Bronchial epithelial cell (primary cell): ENCODE measurements at places on chromosomes 13 and 19. TPM values are rescaled to one million over a fixed set of nuclear protein-coding genes. Genes with fewer than 3 reads are reported as not detected.

The CPAMD8 gene
- total RNA-seq: 0.53 and 1.9 TPM in 2 replicates

The CD70 gene
- total RNA-seq: not detected in 2 replicates

The PROZ gene
- total RNA-seq: not detected in 2 replicates

The SIGLEC12 gene
- total RNA-seq: not detected in 2 replicates

The KCNJ14 gene
- total RNA-seq: 1.0 and 1.1 TPM in 2 replicates

The PBX4 gene
- total RNA-seq: 0.53 and 0.64 TPM in 2 replicates

The ZNF506 gene
- total RNA-seq: 9.7 and 12.0 TPM in 2 replicates

The SPTBN4 gene
- total RNA-seq: 0.53 and 1.8 TPM in 2 replicates

DNA sequence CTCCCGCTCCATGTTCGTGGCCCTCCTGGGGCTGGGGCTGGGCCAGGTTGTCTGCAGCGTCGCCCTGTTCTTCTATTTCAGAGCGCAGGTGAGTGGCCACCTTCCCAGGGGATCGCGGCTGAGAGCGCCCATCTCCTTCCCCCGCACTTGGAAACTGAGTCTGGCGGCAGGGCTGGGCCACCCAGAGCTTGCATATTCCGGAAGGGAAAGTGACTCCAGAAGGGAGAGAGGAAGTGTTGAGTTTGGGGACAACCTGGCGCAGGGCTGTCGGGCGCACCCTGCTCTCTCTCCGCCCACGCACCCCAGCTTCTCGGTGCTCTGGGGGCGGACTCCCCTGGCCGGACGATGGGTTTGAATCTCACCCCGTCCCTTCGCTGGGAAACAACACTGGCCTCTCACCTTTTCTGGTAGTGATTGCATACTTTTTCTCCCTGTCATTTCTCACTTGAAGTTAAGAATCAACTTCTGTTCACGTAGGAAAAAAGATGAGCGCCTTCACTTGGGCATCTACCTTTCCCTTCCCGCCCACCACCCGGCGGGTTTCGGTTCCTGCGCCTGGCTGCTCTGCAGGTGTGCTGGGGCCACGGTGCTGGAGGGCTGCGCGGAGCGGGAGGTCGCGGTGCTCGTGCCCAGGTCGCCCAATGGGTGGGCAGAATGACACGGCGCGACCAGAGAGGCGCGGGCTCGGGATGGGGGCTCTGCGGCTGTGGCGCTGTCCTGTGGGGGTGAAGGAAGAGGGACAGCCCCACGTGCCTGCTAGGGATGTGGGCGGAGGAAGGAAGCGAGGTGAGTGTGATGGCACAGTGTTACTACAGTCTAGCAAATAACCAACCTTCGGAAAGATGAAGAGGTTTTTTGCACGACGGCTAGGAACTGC, 721 bp downstream of the TNFSF11 start:
- DNase-seq: peak; percentile 7

DNA sequence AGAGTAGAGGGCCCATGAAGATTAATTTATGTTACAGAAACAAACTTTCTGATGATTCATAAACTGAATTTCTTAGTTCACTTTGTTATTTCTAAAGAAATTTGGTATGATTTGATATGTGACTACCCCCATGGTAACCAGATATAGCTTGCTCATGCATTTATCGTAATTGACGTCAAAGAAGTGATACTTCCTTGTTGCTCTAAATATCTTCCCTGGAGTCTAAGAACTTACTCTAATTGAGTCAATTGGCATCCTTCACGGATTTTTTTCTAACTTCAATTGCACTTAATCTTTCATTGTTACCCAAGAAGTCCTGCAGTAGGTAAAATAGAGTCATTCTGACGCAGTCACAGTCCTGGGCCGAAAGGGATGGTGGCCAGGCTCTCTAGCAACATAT, 240.9 kb downstream of the GPC5 start:
- DNase-seq: no peak

DNA sequence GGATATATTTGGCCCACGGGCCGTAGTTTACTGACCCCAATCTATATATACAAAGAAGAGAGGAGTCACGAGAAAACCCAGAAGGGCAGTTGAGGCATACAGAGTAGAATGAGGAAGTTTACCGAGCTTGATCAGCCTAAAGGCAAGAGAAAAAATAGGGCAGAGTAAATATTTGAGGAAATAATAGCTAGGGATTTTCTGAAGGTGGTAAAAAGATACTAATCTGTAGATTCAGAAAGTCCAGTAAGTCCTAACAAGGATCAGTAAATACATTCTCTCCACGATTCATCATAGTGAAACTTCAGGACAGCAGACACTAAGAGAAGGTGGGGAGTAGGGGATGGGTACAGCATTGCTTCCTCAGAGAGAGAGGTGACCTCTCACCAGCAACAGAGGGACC, 248.1 kb downstream of the ATP8A2 start:
- DNase-seq: no peak

DNA sequence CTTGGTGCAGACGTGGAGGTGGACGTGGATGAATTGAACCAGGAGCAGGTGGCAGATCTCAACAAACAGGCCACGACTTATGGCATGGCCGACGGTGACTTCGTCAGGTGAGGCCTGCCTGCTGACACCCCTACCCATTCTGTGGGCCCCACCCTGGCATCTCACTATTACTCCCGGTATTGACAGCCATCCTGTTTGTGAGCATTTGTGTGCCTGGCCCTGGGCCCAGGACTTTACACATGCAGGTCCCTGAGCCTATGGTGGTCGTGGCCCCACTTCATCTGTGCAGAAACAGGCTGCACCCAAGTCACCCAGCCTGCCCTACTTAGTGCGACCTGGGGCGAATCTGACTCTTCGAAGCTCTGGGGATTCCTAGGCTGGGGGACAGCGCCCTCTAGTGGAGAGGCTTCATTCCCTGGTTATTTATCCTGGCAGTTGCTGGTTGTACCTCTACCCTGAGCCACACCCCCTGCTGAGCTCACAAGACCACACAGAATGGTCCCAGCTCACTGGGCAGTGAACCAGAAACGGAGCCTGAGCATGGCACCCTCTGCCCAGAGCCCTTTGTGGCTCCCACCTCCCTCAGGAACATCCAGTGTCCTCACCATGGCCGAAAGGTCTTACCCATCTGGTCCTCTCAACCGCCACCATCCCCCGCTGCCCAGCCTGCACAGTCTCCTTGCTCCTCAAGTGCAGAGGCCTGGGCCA, 16.9 kb downstream of the ZNF296 start:
- peak; percentile 73 for DNase-seq

DNA sequence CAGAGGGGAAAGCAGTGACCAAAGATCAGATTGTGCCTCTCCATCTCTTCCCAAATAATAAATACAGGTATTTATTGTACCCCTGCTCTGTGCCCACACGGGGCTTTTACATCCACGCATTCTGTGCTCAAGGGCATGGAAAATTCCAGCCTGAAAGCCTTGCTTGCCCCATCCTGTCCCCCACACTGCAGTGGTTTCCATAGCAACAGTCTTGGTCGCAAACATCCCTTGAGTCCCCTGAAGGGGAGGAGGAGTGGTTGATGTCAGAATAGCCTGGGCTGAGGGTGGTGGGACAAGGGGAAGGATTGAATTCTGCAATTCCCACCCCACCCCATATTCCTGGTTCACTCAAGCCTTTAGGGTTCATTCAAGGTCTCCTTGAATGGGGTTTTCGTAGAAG, 41.0 kb upstream of the USP29 start:
- DNase-seq: no peak

DNA sequence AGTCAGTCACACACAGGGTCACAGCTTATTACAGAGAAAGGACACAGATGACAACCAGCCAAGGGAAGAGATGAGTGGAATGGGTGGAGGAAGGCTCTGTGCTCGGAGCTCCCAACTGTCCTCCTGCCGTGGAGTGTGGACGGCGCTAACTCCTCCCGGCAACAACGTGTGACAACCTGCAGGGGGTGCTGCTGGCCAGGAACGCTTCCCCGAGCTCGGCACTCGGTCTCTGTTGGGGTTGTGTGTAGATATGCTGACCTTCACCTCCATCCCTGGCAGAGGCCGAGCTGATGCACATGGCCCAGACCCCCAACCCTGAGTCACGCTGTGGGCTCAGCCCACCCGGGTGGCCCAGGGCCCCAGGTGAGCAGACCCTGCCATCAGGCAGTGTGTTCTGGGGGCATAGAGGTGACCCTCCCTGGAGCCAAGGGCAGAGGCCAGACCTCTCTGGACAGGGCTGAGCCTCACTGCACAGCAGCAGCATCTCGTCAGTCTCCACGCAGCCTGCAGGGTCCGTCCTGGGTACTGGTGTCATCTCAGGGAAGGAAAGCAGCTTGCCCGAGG, 14.1 kb downstream of the ZNF444 start:
- no peak for DNase-seq

GRCh38 chr13:89891416-89891815, 1456.1 kb upstream of the MIR17HG start:
- no peak for DNase-seq

GRCh38 chr19:41746593-41747227, 8.6 kb upstream of the CEACAM6 start:
- DNase-seq: peak; percentile 57

- no peak for DNase-seq
These were observed 391.0 kb downstream of the FGF9 start for GRCh38 chr13:22061806-22062391.

DNA sequence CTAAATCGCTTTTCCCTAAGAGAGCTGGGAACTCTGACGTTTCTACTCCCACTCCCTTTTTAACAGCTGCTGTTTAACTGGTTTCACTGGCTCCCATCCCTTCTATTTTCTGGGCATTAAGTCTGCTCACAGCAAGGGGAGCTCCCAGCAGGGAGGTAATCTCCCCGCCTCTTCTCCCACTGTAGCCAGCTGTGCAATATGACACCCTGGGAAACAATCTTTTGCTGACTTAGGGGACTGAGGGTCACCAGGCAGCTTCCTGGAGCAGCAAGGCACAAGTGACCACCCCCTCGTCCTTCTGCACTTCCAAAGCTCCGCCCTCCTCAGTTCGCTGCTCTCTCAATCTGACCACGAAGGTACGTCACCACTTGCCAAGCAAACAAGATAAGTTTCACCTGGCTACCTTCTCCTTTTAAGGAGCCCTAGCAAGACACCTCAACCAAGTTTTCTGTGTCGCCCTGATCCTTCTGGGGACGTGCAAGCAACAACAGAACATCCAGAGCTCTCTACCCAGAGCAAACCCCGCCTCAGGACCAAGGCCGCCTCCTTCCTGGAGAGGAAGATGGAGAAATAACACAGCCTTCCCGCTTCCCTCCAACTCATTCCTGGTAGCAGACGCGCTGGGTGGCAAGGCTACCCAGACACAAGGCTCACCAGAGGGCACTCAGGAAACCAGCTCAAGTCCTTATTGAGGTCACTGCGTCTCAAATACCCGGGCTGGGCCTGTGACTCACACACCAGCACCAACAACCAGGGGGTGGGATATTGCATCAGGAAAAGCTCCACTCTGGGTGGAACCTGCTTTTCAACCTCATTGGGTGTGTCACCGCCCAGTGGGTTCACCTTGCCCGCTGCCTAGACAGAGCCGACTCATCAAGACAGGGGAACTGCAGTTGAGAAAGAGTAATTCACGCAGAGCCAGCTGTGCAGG, 92.4 kb downstream of the STK24 start:
- peak; percentile 99 for DNase-seq

- no peak for DNase-seq
These were observed 65.0 kb downstream of the RASA3 start for GRCh38 chr13:114067381-114067885.

DNA sequence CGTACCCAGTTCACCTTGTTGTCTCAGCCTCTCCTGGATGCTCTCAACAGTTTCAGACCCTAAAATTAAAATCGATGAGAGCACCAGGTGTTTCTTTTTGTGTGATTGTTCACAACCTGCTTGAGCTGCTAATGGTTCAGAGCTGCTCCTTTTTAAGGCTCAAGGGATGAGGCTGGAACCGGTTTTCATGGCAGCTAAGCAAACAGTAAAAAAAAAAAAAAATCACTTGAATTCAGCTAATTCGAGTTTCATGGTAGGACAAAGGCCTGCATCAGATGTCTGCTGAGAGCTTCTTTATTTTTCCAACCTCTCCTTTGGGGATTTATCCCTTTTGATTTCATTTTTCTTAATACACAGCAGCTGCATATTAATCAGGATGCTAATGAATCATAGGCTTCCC, 6.5 kb downstream of the SYCE2 start:
- no peak for DNase-seq

DNA sequence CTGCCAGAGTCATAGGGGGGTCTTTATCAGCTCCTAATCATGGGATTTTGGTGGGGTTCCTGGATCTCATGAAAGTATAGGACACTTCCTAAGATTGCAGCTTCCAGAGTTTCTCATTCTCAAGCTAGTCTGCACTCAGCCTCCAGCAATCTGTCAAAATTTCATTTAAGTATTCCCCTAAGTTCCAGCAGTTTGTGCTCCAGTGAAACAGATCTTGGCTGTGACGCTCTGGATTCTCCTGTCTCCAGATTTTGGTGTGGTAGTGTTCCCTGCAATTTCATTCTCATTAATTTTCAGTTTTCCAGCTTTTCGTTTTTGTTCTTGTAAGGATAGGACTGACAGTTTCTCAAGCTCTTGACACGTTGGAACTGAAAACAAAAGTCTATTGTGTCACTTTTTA, 908.9 kb upstream of the MIR17HG start:
- no peak for DNase-seq

GRCh38 chr13:81686877-81687276, 1346.0 kb upstream of the SPRY2 start:
- peak; percentile 44 for DNase-seq

DNA sequence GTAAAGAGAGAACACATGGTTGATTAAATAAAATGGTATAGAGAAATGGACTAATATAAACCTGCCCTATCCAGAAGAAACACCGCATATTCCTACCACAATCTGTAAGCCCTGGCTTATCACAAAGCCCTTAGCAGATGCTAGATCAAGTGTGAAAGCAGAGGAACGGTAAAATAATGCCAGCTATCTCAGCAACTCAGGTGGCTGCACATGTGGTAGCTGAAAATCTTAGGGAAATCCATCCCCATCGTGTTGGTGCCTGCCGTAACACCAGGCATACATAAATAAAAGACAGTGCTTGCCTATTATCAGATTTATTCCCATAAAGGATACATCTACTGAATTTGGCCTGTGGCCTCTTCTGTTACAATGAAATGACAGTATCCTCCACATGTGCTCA, 304.1 kb upstream of the MAB21L1 start:
- DNase-seq: no peak

DNA sequence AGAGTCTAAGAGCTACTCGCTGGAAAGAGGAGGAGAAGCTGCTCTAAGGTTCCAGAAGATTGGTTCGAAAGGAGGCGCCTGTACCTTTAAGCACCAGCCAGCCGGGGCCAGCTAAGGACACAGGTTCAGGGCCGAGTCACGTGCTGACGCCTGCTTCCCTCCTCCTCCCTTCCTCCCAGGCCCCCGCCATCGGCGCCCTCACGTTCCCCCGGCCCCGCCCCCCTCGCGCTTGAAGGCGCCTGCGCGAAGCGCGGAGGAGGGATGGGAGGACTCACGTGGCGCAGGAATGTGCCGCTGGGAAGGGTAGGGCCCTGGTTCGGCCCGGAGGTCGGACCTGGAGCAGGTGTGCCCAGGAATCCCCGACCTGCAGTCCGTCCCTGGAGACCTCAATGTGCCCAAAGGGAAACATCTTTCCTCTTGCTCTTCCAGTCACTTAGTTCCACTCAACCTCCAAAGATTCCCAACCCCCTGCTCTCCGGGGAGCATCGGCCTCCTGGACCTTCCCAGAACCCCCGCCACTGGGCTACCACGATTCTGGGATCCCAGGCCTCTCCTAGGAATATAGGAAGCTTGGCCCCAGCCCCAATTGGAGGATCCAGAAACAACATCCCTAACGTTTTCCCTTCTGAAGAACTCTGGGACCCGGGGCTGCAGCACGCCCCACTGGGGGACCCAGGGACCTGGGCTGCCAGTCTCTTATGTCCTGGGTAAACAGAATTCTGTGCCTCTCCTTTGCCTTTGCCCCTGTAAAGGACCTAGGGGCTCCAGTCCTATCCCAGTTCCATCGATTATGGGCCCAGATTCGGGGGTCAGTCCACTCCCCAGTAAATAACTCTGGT, 2.5 kb downstream of the DBP start:
- peak; percentile 80 for DNase-seq

- DNase-seq: no peak
These were observed 19.4 kb downstream of the IQCN start for GRCh38 chr19:18254546-18255503.
